AG20443 (cell line): ENCODE measurements at places on chromosomes 1 and 21.

DNA sequence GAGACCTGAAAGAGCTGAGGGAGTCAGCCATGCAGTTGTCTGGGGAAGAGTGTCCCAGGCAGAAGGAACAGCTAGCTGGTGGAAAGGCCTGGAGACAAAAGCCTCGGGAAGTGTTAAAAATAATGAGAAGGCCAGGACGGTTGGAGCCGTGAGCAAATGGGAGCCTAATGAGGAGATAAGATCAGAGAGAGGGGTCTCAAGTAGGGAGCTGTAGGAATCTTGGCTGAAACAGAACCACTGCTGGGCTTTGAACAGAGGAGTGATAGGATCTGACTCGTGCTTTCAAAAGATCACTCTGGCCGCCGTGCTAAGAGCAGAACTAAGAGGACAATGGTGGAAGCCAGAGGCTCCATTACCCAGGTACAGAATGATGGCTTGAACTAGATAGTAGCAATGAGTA is 1.9 kb upstream of the FOXJ3 start:
- DNase-seq = no peak

DNA sequence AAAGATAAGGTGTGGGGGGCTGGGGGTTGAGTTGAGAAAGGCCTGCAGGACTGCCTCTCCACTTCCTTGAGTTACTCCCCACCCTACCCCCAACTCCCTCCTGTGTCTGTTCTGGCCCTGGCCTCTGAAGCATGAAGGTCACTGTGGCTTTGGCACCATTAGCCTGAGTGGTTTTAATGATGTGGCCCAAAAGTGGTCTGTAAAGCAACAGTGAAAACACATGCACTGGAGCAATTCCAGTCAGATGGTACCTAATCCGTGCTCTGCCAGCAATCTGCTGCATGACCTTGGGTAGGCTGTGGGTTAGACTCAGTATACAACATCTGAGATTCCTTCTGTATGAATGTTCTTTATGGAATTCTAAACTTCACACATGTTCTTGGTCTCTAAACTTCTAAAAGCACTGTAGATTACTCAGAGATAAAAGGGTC is 86.5 kb upstream of the ATP1A1 start:
- no peak for DNase-seq

DNA sequence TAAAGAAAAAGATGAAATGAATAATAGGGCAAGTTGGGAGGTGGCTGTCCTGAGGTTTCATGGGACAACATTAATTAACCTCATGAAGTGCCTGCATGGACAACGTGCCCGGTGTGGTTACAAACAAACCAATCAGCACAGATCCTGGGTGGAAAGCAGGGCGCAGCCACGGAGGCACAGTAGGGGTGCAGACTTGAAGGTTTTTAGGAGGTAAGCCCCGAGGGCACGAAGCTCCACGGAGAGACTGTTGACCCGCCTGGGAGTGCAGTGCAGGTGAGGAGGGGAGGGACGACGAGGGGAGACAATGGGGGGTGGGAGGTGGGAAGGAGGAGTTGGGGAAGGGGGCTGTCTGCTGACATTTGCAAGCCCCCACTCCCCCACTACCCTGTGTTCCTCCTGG is 2.3 kb upstream of the RIPK4 start:
- no peak for DNase-seq

DNA sequence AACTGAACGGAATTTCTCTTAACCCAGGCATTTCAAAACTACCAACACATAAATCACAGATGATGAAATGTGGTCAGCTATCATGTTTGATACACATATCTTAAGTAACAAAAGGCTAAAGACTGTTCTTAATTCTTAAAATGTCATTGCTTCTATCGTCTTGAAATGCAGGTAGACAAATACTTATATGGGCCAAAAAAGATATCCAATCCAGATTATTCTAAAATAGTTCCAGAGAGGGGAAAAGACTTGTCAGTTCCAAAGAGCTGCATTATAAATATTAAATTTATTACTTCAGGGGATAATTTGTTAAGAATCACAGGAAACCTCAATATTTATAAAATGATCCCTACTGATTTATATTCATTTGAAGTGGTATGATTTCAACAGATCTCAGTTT is 259.4 kb downstream of the FAF1 start:
- DNase-seq = no peak

- no peak for DNase-seq
Measured at GRCh38 chr1:201050515-201051277, 27.2 kb upstream of the KIF21B start.

- peak; percentile 58 for DNase-seq
Measured at GRCh38 chr1:5992814-5993555, 760 bp upstream of the NPHP4 start.

DNA sequence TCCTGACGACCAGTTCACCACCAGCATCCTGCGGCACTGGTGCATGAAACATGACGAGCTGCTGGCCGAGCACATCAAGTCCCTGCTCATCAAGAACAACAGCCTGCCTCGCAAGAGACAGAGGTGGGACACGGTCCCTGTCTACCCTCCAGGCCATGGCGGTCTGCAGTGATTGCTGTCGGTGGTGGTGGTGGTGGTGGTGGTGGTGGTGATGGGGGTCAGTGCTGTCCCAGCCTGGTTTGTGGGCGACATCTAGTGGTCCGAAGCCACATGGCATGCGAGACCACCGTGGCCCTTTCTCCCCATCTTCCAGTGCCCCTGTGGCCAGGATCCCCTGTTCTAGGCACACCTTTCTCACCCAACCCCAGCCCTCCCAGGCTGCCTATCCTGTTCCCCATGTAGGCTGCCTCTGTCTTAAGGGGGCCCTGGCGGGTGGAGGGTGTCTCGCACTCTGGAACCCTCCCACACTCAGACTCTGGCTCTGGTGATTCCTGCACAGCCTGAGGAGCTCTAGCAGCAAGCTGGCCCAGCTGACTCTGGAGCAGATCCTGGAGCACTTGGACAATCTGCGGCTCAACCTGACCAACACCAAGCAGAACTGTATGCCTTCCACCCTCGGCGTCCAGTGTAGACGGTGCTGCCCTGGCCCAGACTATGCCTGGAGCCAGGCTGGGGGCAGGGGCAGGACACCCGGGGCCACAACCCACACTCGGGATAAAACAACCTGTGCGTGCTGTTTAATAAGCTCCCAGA is 3.2 kb upstream of the SLC27A3 start:
- no peak for DNase-seq

DNA sequence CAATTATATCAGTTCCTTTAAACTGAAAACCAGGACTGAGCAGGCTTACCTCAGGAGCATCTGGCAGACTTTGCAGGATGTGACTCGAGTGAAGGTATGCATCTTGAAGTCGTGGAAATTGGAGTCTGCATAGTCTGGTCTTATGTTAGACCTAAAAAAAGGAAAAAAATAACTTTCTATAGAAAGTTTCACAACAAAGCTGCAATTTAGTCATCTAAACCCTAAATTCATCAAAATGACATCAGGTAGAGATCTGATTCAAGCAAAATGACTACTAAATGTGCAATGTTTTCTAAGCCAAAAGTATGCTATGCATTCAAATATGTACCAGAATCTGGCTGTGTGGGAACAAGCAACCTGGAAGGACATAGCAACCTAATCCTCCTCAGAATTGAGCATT is 260.1 kb downstream of the VAV3 start:
- no peak for DNase-seq

- DNase-seq = no peak
Measured at GRCh38 chr1:64135462-64136223, 67.8 kb upstream of the UBE2U start.

GRCh38 chr1:34617321-34618118 is 137.3 kb upstream of the GJB5 start:
- DNase-seq = no peak

GRCh38 chr1:96238426-96238825 is 483.2 kb upstream of the PTBP2 start:
- DNase-seq = peak; percentile 11
